ENCODE measurements at places on chromosomes 1 and 21.
A peak's percentile ranks its signal among the peaks of the same experiment; 100 is the strongest.

DNA sequence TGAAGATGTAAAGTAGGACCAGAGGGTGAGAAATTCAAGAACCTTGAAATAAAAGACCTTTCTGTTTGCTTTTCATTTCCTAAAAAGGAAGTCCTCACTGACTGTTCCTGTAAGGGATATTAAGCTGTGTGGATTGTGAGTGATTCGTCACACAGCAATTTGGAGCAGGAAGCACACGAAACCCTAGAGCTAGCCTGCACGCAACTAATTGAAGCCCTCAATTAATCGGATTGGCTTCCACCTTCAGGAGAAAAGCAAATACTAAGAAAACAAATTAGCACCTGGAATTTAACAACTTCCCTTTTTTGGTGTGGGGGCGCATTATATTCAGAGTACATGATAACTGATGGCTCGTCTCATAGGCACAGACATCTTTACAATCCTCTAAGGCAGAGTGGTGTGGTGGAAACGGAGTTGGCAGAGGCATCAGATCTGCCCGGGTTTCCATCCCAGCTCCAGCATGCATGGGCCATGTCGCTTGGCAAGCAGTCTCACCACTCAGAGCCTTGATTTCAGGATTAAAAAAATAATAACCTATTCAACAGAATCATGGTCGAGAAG is 95.2 kb downstream of the KCNJ15 start:
- DNase-seq, result no peak

DNA sequence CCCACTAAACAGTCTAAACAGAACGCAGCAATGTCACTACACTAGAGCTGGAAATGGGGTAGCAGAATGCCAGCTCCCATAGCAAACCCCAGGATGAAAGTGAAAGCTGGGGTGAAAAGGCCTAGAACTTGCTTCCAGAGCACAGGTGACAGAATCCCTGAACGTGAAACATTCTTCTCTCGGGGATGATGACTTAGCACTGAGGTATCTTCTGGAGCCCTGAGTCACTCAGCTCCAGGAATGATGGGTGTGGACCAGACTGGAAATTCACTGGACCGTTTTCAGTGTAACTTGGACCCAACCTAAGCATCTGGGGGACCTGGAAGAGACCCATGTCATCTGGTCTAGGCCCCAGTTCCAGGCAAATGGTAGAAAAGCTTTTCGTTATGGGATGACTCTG is 108.9 kb downstream of the CDC7 start:
- no peak for DNase-seq

DNA sequence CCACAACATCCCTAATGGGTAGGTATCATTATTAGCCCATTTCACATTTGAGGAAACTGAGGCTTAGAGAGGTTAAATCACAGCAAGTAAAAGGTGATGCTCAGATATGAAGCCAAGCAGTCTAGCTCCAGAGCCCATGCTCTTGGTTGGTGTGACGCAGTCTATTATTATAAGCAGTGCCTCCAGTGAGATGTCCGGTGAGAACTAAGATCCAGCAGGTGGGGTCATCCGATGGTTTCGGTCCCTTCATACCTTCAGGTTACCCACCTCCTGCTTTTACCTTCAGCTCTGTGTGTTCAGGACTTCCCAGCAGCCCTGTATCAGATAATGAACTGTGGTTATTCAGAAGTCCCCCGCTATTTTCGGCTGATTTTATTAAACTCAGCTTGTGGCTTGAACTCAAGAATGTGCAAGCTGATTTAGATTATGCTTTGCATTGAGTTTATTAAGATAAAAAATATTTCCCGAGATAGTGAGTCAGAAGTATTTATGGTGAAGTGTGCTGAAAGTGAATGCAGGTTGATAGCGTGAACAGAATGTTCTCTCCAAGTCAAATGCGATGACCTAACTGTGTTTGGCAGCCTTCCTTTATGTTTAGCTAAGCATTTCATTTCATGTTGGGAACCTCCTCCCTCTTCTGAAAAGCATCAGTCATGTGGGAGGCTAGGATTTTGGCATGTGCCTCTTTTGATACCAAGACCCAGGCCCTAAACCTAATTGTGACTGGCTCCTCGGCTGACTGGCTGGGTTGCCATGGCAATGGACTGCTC is 160.9 kb upstream of the UBE2U start:
- DNase-seq, result no peak

- DNase-seq, result no peak
Observed at GRCh38 chr1:241286486-241286885, 70.5 kb downstream of the RGS7 start.

DNA sequence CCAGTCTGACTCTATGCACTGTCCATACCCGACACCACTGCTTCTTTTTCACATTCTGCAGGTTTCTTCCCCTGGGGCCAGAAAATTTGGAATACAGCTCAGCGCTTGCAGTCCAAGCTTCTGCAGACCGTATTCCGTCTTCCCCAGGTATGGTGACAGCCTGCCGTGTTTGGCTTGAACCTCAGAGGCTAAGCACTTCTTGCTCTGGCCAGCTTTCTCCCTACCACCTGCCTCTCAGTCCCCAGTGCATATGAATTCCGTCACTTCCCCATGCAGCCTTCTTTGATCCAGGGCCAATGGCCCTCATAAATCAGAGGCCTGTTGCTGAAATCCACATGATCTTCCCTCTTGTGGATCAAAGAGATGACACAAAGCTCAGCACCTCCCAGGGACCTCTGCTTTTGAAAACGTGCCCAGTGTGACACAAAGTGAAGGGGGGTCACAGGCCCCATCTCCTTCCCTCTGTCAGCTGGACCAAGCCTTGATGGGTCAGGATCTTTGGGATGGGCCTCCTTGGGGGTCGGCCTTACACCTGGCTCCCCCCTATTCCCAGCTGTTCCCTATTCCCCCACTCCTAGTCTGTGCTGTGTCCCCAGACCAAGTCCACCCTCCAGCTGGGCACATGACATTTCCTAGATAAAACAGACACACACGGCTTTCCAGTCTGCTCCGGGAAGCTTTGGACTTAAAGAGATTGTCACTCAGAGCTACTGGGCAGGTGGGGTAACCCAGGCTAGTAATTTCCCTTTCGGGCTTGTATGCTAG is 66.6 kb downstream of the HMGB4 start:
- DNase-seq, result no peak

DNA sequence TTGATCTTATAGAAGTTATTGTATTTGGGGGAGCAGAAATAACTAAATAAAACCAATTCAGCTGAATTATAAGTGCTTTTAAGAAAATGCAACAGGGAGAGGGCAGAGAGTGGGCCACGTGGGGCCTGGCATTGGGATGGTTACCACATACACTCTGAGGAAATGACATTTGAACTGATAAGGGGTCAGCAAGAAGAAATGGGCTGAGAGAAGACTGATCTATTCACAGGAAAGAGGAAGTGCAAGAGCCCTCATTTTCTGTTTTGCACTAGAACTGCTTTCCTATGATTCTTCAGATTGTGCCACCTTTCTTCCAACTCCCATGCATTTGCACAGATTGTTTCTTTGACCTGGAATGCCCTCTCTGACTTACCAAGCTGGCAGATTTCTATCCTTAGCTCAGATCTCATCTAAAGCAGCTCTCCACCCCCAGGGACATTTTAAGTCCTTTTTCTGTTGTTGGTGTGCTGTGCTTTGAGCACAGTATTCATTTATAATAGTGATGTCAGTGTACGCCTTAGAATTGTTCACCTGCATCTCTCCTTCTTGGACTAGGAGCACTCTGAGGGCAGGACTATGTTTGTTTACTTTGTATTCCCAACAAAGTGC is 115.9 kb downstream of the FGGY start:
- peak; percentile 44 for DNase-seq

Data from inflammatory macrophage (primary cell).